ENCODE measurements at places on chromosomes 16 and 17. TPM values are rescaled to one million over a fixed set of nuclear protein-coding genes. Genes with fewer than 3 reads are reported as not detected.
A peak's percentile ranks its signal among the peaks of the same experiment; 100 is the strongest.

The PTGES3L gene
- total RNA-seq, result not detected

GRCh38 chr16:23185656-23186055 lies 3.1 kb downstream of the SCNN1G start:
- DNase-seq, result no peak

The CNGB1 gene
- total RNA-seq, result 0.11 TPM

The CFAP97D1 gene
- under 0.01 TPM for total RNA-seq

GRCh38 chr17:29927546-29927945 lies 2.5 kb downstream of the SSH2 start:
- DNase-seq, result peak; percentile 49

The HS3ST3A1 gene
- not detected for total RNA-seq

The C1QTNF1 gene
- 20.2 TPM for total RNA-seq

All from pulmonary artery endothelial cell (primary cell).